ENCODE measurements at places on chromosomes 3 and 15. TPM values are rescaled to one million over a fixed set of nuclear protein-coding genes. Genes with fewer than 3 reads are reported as not detected.

The RTP3 gene
- not detected for total RNA-seq

- H3K27me3 ChIP-seq = no peaks in the 10 kb centered on the region
- H3K4me1 ChIP-seq = no peaks in the 10 kb centered on the region
- no peak for DNase-seq
These were observed 192.8 kb downstream of the DTWD1 start for GRCh38 chr15:49813625-49814024.

The SYNPR gene
- not detected for total RNA-seq

DNA sequence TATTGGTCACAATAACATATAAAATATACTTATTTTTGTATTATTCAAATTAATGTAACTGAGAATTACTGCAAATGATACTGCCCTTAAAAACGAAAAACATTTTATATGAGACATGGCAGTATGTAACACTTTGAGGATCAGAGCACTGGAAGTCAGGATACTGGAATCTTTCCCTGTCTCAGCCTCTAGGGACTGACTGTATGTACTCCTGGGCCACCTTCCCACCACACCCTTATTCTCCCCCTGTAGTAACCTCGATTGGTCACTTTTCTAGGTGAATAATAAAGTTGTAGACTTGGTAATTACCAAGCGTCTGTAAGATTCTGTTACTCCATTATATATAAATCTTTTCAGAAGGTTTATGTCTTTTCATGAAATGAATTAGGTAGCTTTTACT lies 43.0 kb downstream of the LRRC49 start:
- H3K4me3 ChIP-seq = no peak overlapping the region
- H3K36me3 ChIP-seq = no peaks in the 10 kb centered on the region
- H3K27me3 ChIP-seq = no peaks in the 10 kb centered on the region
- H3K4me1 ChIP-seq = no peaks in the 10 kb centered on the region
- DNase-seq = no peak

- no peaks in the 10 kb centered on the region for H3K36me3 ChIP-seq
- no peak overlapping the region for H3K27ac ChIP-seq
- H3K4me3 ChIP-seq = no peak overlapping the region
- H3K4me1 ChIP-seq = no peaks in the 10 kb centered on the region
- no peak for DNase-seq
These were observed 243.5 kb downstream of the MFSD1 start for GRCh38 chr3:159045279-159045885.

DNA sequence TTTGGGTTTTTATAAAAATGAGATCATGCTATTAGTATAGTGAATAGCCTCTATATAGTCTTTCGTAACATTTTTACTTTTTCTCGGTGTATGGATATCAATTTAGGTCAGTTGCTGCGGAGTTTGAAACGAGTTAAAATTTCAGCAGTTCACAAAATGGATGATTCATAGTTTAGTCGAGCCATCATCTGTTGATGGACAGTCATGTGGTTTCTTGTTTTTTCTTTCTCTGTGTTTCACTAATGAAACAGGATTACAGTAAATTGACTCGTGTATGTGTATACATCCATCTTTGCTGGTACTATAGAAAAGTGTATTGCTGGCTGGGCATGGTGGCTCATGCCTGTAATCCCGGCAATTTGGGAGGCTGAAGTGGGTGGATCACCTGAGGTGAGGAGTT lies 106.8 kb downstream of the IGF1R start:
- DNase-seq = no peak
- no peak overlapping the region for H3K4me3 ChIP-seq
- H3K27me3 ChIP-seq = no peaks in the 10 kb centered on the region
- H3K27ac ChIP-seq = no peak overlapping the region

- DNase-seq = no peak
- H3K4me3 ChIP-seq = no peak overlapping the region
- H3K36me3 ChIP-seq = no peaks in the 10 kb centered on the region
- no peak overlapping the region for H3K27ac ChIP-seq
These were observed 141.2 kb downstream of the GMNC start for GRCh38 chr3:190721330-190721729.

- no peaks in the 10 kb centered on the region for H3K36me3 ChIP-seq
- no peak overlapping the region for H3K27ac ChIP-seq
- H3K4me3 ChIP-seq = no peak overlapping the region
- H3K4me1 ChIP-seq = no peaks in the 10 kb centered on the region
- DNase-seq = no peak
- no peaks in the 10 kb centered on the region for H3K27me3 ChIP-seq
These were observed 583.8 kb upstream of the ZNF717 start for GRCh38 chr3:76369170-76369569.

DNA sequence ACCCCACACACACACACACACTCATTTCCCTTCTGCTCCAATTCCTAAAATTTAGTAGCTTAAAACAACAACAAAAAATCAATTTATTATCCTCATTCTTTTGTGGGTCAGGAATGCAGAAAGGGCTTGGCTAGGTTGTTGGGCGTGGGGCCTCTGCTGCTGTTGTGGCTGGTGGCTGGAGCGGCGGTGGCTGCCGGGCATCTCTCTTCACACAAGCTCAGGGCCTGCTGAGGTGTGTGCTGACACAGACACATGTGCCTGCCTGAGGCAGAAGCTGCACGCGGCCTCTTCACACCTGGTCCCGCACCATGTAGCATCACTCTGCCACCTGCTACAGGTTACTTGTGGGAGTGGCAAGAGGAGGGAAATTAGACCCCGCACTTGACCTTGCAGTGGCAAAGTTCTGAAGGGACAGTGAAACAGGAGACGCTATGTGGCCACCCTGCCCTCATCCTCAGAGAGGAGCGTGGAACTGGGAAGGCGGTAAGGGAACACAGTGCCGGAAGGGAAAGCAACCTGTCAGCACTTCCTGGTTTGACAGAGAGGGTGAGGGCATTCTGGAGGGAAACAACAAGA lies 64.0 kb upstream of the PRR20G start:
- H3K27ac ChIP-seq = no peak overlapping the region
- H3K36me3 ChIP-seq = no peaks in the 10 kb centered on the region
- no peak for DNase-seq
- H3K4me1 ChIP-seq = no peaks in the 10 kb centered on the region
- no peak overlapping the region for H3K4me3 ChIP-seq
- H3K27me3 ChIP-seq = peaks cover 5% of the 10 kb centered on the region

The FOXB1 gene
- not detected for total RNA-seq

The TF gene
- total RNA-seq = 6.6 TPM

The TMEM212 gene
- total RNA-seq = not detected

The TRIM42 gene
- total RNA-seq = not detected

Measured in psoas muscle (tissue), 8 donors.